Upper lobe of right lung (tissue), 1 donor: ENCODE measurements at places on chromosomes 13 and 19.

- no peak for DNase-seq
Measured at GRCh38 chr19:13040232-13040947, 45.1 kb downstream of the NFIX start.

DNA sequence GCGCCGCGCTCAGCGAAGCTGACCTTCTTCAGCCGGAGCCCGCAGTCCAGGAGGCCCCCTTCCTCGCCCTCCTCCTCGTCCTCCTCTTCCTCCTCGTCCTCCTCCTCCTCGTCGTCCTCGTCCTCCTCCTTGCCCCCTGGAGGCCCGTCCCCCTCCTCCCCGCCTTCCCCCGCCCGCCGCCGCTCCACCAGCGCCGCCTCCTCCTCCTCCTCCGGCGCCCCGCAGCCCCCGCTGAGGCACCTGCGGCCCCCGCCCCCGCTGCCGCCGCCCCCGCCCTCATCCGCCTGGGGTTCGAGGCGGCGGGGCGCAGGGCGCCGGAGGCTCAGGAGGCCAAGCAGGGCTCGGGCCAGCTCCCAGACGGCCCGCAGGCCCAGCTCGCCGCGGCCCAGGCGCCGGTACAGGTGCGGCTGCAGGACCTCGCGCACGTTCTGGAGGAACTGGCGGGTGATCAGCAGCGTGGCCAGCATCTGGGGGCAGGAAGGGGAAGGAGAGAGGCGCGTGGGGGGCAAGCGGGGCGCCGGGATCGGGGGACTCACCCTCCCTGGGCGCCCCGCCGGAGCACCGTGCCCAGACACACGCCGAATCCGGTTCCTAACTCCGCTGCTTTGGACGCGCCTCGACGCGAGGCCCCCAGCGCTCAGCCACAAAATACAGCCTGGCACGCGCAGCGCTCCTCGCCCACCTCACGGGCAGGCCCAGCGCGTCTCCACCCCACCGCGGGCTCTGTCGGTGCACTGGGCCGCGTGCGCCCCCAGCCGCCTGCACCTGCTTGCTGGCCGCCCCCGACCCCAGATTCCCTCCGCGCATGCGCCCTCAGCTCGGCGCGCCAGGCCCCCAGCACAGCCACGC is 5.9 kb downstream of the ANO8 start:
- DNase-seq, result no peak

- DNase-seq, result no peak
Measured at GRCh38 chr13:31794452-31794851, 55.1 kb downstream of the RXFP2 start.

GRCh38 chr13:46639033-46639981 is 86.3 kb downstream of the LRCH1 start:
- DNase-seq, result no peak

DNA sequence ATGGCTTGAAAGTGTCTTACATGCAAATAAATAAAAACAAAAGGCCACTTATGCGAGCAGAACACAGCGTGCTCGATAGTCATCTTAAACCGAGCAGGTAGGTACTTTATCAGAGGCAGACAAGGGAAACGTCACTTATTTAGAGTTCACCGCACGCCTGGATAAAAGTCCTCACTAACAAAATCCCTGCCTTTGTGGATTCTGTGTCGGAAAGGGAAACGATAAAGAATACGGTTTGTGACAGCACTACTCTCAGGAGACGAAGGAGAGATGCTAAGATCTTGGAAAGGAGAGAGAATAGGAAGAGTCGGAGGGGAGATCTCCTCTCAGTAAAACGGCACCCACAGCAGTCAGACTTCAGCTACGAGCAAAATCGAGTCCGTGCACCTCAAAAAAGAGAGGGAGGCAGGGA is 581 bp downstream of the RCBTB1 start:
- no peak for DNase-seq

- peak; percentile 78 for DNase-seq
Measured at GRCh38 chr19:8484331-8484894, 18.0 kb downstream of the PRAM1 start.

DNA sequence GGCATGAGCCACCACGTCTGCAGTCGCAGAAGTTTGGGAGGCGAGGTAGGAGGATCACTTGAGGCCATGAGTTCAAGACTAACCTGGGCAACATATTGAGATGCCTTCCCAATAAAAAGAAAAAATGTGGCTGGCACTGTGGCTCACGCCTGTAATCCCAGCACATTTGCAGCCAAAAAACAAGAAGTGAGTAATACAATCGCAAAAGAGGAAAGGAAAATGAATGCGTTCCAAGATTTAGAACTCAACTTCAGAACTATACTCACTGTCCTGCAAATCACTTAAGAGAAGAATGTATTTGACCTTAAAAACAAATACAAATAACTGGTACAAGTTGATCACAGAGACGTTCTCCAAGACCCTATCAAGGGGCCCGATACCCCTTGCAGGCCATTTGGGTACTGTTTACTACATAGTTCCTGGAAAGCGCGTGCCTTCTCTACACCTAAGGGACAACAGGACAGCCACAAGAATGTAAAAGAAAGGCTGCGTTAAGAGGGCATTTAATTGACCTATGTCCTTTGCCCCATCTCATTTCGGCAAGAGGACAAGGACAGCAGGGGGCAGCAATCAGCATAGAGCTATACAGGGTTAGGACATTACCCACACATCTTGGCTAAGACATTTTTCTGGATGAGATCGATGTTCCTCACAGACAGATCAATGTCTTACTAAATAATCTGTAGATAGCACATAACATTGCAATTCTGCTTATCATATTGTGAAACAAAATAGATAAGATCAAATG is 41.3 kb downstream of the FLT3 start:
- no peak for DNase-seq

DNA sequence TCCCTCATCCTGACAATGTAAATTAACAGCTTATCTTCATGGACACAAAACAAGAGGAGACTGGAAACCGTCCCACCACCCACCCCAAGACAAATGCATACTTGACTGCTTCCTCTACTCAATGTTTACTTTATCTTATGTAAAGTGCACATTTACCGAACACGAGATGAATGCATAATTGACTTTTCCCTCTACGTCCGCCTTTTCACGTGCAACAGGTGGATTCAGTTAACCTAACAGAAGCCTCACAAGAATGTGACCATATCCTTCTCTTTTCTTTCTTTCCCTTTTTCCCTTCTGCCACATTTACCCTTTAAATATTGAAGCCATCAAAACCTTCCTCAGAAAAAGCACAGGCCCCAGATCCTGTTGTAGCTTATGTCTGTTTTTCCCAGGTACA is 468.0 kb downstream of the UQCRFS1 start:
- no peak for DNase-seq

DNA sequence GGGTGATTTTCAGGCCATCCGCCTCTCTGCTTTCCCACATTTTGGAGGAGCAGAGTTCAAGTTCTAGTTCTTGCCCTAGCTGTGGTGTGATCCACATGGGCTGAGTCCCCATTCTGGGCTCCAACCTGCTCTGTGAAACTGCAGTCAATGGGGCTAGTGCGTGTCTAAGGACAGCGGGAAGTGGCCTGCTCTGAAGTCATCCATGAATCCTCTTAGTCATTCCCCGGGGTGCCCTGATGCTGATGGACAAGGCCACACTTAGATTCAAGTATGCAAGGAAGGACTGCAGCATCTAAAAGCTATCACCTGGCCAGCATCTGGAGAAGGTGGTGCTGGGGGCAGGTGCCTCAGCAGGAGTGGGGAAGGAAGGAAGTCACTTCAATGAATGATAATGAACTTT is 94.6 kb downstream of the TSHZ3 start:
- no peak for DNase-seq

GRCh38 chr19:35042056-35042730 is 672 bp downstream of the HPN start:
- DNase-seq, result no peak

DNA sequence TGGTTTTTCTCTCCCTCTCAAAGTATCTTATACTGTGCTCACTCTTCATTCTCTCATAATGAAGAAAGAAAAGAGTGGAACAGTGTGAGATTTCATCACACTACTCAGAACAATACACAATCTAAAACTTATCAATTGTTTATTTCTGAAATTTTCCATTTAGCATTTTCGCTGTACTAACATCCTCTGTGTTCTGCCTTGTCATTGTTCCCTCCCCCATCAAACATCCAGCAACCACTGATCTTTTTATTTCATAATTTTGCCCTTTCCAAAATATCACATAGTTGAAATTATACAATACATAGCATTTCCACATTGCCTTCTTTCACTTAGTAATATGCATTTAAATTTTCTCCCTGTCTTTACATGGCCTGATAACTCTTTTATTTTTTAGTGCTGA is 658.7 kb downstream of the SLITRK1 start:
- no peak for DNase-seq

DNA sequence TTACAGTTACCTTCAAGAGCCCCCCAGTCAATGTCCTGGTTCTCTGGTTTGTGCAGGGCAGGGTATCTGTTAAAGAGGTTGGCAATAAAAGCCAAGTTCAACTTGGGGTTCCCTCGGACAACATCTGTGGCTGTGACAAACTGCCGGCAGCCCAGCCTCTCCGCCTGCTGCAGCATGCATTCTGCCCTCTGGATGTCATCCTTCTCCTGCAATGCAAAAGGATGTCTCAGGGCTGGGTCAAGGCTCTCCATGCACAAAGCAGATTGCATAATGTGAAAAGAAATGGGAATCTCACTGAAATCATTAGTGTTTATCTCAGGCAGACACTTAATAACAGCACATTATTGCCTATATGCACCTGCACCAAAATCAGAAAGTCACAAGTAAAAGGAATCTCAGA is 35.1 kb downstream of the LCP1 start:
- no peak for DNase-seq

GRCh38 chr19:38714354-38714778 is 29.9 kb downstream of the CAPN12 start:
- no peak for DNase-seq

DNA sequence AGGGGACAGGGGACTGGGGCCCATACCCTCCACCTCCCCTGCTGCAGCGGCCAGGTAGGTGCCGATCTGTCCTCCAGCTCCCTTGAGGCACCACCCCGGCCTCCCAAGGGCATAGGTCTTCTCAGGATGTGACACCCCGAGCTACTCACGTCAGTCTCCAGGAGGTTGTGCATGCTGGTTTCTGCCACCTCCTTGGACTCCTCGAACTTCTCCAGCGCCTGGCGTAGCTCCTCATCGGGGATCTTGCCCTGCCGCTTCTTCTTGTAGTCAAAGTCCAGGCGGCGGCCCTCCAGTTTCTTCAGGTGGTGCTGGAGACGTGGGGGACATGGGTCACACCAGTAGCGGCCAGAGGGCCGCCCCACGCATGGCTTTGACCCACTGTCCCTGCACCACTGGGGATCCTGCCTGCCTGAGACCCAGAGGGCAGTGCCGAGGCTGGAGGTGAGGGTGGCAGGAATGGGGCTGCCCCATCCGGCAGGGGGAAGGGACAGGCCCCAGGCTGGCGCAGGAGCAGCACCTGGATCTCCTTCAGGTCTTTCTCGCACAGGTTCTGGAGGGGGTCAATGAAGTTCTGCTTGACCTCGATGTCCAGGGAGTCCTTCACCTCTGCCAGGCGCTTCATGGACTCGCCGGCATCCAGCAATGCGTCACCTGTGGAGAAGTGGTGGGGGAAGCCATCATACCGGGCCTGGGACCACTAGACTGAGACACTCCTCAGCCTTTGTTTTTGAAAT is 20.4 kb downstream of the MPND start:
- DNase-seq, result no peak

- no peak for DNase-seq
Measured at GRCh38 chr19:39533003-39533512, 406 bp upstream of the EID2B start.

- DNase-seq, result no peak
Measured at GRCh38 chr19:34336781-34337271, 28.2 kb upstream of the GPI start.

DNA sequence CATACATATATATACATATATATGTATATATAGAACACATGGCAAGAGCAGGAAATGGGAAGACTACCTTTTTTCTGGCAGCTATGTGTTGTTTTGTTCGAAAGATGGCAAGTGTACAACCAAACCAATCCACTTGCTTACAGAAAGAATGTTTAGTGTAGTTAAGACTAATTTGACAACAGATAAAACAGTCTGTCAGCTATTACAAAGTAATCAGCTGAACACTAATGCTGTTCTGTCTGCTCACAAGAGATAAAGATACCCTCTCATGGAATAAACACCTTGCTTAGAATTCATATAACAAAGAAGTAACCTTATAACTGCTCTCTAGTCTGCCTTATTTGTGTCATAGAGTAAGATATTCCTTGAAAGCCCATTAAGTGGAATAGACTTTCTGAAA is 858 bp upstream of the KCNRG start:
- no peak for DNase-seq

GRCh38 chr19:35207391-35207871 is 21.1 kb downstream of the FAM187B start:
- no peak for DNase-seq
